ENCODE measurements at places on chromosomes 2 and 18.

GRCh38 chr2:72128843-72129227, 18.8 kb downstream of the CYP26B1 start:
- DNase-seq = no peak

DNA sequence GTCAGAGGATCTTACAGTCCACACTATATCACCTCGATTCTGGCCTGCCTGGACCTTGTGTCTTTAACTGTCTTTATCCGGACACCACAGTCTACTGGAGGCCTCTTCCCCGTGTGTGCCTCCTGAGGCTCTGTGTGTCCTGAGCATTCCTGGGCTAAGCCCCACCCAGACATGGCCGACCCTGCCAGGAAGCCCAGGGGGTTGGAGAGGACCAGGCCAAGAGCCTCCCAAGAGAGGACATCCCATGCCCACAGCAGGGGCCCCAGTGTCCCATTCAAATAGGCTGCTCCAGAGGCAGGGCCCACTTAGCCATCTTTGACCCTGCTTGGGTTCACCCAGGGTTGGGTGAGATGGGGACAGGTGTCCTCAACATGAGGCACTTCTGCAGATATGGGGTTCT, 84.7 kb upstream of the OTOS start:
- DNase-seq = no peak

- no peak for DNase-seq
Measured at GRCh38 chr18:32299484-32299883, 109.6 kb downstream of the MEP1B start.

- DNase-seq = no peak
Measured at GRCh38 chr2:178227187-178227586, 32.9 kb downstream of the OSBPL6 start.

- no peak for DNase-seq
Measured at GRCh38 chr2:198385856-198386255, 581.5 kb downstream of the PLCL1 start.

DNA sequence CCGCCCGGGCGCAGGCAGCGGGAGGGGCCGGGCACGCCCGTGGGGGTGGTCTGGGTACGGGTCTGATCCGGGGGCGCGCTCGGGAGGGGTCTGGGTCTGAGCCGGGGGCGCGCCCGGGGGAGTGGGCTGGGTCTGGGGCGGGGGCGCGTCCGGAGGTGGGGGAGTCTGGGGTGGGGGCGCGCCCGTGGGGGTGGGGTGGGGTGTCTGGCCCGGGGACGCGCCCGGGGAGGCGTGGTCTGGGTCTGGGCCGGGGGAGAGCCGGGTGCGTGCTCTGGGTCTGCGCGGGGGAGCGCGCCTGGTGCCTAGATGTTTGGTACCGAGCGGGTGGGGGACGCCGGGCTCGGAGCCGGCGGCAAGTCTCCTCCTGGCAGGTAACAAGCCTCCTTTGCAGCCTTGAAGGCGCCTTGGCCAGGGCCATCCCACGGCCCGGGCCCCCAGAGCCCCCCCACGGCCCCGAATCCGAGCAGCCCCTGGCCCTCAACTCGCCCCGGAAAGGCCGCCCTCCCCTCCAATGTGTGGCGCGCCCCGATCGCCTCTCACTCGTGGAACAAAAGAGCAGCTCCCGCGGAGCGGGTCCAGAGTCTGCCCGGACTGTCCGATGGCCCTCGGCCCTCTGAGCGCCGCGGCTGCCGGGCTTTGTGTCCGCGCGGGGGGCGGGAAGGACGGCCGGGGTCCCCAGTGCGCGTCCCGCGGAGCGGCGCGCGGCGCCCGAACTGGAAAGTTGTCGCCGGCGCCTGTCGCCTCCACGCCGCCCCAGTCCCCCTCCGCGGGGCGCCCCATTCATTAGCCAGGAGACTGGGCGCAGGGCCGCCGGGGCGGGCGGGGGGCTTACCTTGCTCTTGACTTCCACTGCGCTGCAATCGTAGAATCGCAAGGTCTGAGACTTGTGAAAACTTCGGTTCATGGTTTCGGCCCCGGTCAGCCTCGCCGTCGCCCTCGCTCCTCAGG, 595 bp downstream of the PARD6G start:
- no peak for DNase-seq

GRCh38 chr2:104768694-104769093, 85.2 kb upstream of the POU3F3 start:
- DNase-seq = no peak

DNA sequence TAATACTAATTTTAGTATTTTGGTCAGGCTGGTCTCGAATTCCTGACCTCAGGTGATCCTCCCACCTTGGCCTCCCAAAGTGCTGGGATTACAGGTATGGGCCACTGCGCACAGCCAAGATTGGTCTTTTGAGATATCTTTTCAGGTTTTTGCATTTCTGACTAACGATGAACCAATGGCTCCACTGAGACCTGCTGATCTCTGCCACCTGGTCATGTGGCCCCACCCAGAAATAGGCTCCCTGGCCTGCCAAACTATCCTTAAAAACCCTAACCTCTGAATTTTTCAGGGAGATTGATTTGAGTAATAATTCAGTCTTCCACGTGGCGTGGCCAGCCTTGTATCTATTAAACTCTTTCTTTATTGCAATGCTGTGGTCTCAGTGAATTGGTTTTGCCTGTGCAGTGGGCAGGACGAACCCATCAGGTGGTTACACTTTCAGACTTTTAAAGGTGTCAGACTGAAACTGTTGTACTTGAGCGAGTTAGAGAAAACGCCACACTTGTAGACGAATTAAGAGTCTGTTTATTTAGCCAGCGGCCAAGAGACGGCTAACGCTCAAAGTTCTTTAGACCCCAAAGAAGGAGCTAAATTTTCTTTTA, 85.8 kb upstream of the MSH6 start:
- no peak for DNase-seq

DNA sequence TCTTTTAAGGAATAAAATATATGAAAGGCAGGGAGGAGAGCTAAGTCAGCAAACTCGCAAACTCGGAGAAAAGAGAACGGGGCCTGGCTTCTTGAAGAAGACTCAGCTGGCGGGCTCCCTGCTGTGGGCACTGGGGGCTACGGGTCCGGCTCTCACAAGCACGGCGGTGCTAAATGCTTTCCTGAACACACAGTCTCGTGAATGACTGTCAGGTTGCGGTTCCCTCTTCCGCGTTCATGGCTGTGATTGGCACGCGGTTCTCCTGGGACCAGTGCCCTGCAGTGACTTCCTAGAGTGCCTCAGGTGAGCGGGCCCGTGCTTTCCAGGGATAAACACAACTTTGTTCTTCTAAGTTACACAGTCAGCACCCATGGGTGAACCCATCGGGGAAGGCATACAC, 208.4 kb downstream of the HDAC4 start:
- no peak for DNase-seq

GRCh38 chr2:196234672-196235071, 63.3 kb upstream of the STK17B start:
- peak; percentile 36 for DNase-seq

GRCh38 chr18:46652372-46652771, 4.6 kb downstream of the LOXHD1 start:
- DNase-seq = no peak

DNA sequence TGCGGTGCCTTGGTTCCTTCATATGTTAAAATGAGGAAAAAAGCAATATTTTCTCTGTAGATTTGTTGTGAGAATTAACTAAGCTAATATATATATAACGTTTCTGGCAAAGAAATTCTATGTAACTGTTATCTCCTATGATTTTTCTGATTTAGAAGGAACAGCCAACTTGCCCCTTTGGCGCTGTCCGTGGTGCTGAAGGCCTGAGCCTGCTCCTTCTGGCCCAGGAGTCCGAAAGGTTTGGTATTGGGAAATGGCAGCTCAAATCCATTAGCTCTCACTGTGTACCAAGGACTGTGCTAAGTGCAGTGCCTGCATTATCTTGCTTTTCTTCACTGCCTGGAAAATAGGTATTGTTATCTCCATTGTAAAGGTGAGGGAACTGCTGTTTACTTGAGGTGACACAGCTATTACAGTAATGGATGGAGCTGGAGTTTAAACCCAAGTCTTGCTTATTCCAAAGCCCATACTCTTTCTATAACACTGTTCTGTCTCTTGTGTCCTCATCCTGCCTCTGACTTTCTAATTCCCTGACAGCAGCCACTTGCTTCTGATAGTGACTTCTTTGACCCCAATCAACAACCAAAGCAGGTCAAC, 52.2 kb downstream of the C1QL2 start:
- DNase-seq = no peak

DNA sequence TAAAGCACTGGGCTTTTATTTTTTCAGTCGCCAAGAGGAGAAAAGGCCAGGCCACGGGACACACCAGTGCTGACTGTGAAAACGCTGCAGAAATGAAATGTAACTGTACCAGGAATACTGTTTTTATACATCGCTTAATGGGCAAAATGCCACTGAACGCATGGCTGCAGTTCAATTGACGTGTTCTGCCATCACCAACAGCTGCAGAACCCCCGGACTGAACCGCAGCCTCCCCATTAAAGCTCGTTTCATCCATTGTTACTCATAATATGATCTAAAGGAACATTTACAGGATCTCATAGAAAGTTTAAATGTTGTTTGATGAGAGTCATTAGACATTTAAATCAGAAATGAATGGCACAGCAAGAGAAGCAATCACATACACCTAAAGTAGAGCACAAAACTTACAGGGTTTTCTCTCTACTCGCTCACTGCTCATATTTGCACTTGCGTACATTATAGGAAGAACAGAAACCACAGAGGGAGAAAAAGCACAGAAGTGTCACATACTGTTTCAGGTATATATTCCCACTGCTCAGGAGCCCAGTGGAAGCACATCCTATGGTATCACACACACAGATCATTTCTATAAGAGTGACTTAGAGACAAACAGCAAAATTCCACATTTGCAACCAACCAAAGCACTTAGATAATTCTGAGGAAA, 35.3 kb downstream of the TCF4 start:
- DNase-seq = no peak

DNA sequence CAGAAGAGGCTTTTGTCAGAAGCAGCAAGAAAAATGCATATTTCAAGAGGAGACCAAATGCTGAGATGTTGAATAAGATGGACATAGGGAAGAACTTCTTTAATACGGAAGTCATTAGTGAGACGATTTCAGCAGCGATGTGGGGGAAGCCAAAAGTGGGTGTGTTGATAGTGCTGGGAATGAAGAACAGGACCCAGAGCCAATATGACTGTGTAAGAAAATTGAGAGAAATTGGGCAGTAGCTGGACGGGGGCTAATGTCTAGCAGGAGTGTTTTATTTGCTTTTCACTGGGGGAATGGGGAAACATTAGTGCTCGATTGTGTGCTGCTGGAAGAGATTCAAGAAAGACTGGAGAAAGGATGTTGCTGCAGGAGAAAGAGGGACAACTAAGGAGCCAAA, 788.7 kb upstream of the KLHL29 start:
- DNase-seq = no peak

DNA sequence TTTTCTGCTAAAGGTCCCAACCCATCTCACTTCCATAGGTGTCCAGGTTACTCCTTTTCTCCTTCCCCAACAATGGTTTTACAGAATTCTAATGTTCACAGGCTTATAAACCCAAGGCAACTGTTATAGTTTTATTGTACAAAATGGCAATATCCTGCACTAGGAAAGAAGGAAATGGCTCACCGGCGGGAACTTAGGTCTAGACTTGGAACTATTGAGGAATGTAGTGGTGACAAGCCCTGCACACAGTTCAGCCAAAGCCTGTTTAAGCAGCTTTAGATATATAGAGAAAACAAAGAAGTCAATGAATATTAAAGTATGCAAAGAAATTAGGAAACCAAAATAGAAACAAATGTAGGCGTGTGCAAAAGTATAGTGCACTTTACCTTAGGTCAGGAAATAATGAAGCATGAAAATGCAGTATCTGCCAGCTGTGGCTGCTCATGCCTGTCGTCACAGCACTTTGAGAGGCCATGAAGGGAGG, 22.7 kb upstream of the KCNG3 start:
- no peak for DNase-seq

GRCh38 chr2:214560176-214560575, 149.3 kb downstream of the VWC2L start:
- DNase-seq = no peak

- no peak for DNase-seq
Measured at GRCh38 chr2:65349863-65350262, 82.5 kb downstream of the SPRED2 start.

DNA sequence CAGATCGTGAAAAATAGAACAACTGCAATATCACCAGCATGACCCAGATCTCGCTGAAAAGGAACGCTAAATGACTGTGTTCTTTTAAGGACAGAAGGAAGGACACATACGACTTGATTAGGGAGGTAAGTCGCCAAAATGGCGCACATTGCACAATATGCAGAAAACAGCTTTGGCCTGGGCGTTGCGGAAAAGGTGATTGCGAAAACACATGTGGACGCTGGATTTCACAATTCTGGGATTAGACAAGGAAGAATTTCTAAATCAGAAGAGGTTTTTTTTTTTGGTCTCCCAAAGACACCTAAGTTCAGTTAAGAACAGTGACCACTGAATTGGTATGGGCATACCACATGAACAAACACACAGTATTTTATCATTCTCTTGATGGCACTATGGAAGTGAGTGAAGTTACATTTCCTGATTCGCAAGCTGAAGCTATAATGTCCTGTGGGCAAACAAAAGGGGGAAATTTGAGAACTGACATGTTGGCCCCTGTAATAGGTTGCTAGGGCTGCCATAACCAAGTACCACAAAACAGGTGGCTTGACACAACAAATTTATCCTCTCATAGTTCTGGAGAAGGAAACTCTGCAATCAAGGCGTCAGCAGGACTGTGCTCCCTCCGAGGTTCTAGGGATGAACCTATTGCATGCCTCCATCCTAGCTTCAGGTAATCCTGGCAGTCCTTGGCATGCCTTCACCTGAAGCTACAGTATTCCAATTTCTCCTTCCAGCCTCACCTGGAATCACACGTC, 25.8 kb upstream of the ERICH2 start:
- DNase-seq = no peak

DNA sequence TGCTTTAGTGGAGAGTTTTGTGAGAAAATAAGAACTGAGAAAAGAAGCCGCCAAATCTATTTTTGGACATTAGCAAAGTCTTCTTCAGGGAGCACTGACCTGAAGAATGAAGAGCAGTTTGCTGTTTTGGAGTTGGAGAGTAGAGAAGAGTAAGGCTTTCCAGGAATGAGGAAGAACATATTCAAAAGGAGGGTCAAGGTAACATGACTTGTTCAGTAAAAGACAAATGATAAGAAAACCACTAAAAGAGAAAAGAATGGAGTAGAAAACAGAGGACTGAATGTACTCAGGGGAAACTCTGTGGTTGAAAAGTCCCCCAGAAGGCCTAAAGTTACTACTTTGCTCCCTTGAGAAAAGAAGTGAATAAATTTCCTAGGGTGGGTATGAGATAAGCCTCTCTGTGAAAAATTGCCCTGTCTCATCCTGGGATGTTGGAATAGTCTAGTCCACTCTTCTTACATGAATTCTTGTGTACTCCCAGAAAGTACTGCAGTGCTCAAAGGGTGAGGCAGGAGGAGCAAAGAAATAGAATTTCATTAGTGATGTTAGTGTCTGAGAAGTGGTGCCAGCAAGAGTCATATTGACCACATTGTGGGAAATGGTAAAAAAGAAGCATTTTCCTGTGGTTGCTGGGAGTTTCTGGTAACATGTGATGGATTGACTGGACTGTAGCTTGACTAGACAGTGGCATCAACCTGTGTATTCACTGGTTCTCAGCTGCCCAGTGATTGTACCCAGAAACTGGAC, 27.8 kb downstream of the MBD5 start:
- DNase-seq = no peak

GRCh38 chr2:211270257-211270656, 713.9 kb downstream of the CPS1 start:
- DNase-seq = no peak

- no peak for DNase-seq
Measured at GRCh38 chr2:8285898-8286297, 396.0 kb upstream of the ID2 start.
